Activated B cell treated with CpG ODN at 0.5 μM for 24 hours (primary cell): ENCODE measurements at places on chromosomes 3 and 15.

GRCh38 chr15:42911058-42911592 is 9.5 kb downstream of the TTBK2 start:
- DNase-seq = no peak

GRCh38 chr3:38646062-38646461 is 3.4 kb downstream of the SCN5A start:
- no peak for DNase-seq

- no peak for DNase-seq
These were observed 9.9 kb upstream of the KNL1 start for GRCh38 chr15:40584191-40584590.

DNA sequence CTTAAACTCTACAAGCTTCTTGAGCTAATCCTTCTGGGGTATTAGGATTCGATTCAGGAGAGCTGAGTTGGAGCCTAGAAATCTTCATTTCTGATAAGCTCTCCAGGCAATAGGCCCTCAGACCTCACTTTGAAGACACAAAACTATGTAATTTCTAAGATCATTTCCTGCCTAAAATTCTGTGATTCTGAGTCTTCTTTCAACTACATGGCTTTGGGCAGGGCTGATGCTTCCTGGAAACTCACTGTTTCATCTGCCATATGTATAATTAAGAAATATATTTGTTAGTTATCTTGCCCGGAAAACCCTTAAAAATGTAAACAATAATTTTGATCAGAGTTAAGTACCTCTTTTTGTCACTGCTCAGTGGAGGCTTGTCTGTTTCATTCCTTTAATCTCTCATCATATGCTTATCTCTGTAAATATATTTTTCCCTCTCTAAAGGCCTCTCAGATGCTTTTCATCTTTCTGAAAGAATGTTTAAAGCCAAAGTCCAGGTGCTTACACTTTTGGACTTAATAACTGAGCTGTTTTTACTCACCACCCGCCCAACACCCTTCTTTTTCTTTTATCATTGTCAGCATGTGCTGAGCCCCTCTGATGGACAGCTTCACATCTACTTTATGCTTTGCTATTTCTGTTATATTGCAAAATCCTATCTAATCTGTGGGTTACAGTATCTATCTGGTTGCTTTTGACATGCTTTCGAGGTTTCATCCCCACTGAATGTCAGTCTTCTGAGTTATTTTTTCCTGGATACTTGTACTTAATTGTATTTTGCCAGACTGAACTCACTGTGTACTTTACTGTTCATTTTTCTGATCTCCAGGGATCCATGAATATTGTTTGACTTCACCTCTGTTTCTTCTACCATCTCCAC is 38.2 kb downstream of the FILIP1L start:
- no peak for DNase-seq

GRCh38 chr15:77653832-77654480 is 21.2 kb upstream of the LINGO1 start:
- DNase-seq = no peak

GRCh38 chr15:89495638-89496145 is 691 bp downstream of the RHCG start:
- no peak for DNase-seq

GRCh38 chr15:97084650-97085049 is 754.1 kb downstream of the NR2F2 start:
- no peak for DNase-seq

- peak; percentile 28 for DNase-seq
These were observed 104.2 kb upstream of the SLC7A14 start for GRCh38 chr3:170689893-170690660.
